ENCODE measurements at places on chromosomes 5 and 9. TPM values are rescaled to one million over a fixed set of nuclear protein-coding genes. Genes with fewer than 3 reads are reported as not detected.

GRCh38 chr5:61344187-61344944 is 12.3 kb downstream of the ZSWIM6 start:
- DNase-seq = no peak

- no peak for DNase-seq
These were observed 200.0 kb upstream of the ATP10B start for GRCh38 chr5:161051920-161052500.

GRCh38 chr5:55554585-55555202 is 19.9 kb upstream of the PLPP1 start:
- no peak for DNase-seq

CEMIP2 gene
- 253 TPM for total RNA-seq

IL3 gene
- not detected for total RNA-seq

Data from transverse colon (tissue), 4 donors.